ENCODE measurements at places on chromosomes 16 and 17.

DNA sequence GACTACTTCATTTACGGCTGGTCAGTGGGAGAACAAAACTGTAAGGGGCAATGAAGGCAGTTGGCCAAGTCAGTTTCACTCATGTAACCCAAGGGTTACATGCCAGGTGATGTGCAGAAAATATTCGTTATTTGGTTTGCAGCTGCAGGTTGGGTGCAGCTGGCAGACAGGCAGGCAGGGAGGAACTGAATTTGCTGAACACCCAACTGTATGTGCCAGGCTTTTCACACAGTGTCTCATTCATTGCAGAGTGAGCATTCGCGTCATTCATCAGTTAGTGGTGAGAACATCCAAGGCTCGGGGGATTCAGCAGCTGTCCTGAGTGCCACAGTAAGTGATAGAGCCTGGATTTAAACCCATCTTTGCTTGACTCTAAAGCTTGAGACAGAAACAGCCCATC lies 59.7 kb downstream of the ABCC6 start:
- DNase-seq = no peak

GRCh38 chr17:66002812-66003211 lies 189.1 kb downstream of the CEP112 start:
- DNase-seq = no peak

DNA sequence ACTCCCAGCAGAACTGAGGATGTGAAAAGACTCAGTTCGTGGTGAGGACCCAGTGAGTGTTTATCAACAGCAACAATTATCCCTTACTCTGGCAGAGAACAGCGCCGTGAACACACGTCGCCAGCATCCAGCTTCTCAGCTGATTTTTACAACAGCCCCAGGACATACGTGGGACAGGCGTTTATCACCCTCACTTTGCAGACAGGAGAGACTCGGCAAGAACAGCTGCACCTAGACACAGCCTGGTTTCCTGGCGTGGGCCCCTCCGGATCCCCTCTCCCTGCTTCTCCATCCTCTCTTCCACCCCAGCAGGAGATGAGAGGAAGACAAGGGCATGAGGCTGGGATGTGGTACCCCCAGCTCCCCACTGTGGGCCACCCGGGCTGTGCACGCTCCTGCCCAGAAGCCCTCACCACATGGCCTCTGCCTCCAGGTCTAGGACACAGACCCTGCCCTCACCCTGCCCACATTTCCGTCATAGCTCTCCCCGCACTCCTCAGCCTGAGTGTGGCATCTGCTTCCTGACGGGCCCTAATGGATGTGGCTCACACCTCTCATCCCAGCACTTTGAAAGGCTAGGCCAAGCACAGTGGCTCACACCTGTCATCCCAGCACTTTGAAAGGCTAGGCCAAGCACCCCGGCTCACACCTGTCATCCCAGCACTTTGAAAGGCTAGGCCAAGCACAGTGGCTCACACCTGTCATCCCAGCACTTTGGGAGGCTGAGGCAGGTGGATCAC lies 17.5 kb downstream of the ABR start:
- DNase-seq = no peak

GRCh38 chr17:40335620-40336019 lies 26.6 kb downstream of the RARA start:
- DNase-seq = no peak

DNA sequence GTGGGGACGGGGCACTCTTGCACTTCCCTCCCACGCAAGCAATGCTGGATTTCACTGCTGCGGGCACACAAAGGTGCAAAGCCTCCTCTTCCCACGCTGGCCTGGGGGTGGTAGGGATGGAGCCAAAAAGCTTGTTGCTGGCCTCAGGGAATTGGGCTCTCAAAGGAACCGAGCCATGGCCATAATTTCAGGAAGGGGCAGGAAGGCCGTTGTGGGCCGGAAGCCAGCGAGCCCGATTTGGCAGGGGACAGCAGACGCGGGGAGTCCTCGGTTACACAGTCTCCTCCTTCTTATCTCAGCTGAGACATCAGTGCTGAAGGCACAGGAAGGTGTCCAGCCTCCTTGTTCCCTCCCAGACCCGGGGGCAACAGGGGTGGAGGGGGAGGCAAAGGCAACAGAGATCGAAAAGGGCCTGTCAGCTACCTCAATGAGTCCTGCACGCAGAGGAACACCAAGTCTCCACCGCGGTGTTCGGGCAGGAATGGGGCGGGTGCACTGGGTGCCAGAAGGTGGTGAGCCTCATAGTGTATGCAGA lies 59.5 kb downstream of the SLFN11 start:
- peak; percentile 0 for DNase-seq

DNA sequence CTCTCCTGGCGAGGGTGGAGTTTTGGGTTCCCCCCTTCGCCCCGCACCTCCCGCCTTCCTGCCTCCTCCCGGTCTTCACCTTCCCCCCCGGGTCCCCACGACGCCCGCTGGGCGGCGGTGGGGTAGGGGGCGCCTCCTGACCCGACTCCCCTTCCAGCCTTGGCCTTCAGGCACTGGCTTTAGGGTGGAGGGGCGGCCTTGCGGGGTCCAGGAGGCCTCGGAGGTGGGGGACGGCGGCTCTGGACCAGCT lies 2.4 kb downstream of the SLC16A3 start:
- no peak for DNase-seq

DNA sequence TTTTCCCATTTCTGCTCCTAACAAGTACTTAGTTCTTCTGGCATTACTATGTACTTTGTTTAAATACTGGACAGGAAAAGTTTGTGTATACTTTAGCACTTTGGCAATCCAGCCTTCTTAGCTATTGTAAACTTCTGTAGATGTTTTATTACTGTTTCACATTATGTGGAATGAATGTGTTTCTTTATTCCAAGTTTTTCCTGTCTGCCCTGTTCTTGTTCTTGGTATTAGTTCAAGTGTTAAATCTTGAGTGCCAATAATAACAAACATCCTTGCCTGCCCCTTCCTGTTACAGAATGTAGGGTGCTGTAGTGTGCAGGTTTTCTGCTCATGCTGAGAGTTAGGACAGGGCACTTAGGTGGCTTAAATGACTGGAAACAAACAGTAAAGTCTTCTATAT lies 7.3 kb upstream of the CAPNS2 start:
- DNase-seq = peak; percentile 13

DNA sequence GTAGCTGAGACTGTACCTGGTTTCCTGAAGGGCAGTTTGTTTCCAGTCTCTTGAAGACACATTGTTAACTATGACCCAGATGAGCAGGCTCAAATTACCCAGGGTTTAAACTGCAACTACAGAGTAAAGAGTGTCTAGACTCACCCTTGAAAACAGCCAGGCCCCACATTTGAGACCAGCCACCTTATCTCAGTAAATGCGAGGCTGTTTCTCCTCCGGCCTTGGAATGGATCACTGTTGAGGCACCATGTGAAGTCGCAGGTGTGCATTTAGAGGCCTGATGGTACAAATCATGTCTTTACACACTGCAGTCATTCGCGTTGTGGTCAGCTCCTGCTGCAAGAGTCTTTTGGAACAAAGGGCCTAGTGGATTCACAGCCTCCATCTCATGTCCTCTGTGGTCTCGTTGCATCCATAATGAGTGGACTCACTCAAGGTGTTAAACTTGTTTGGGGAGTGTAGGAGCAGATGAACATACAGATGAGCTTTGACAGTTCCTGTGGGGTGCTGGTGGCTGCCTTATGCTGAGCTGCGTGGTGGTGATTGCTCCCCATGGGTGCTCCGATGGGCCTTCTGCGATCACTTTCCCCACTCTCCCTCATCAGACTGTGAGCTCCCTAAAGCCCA lies 18.5 kb upstream of the N4BP1 start:
- no peak for DNase-seq

DNA sequence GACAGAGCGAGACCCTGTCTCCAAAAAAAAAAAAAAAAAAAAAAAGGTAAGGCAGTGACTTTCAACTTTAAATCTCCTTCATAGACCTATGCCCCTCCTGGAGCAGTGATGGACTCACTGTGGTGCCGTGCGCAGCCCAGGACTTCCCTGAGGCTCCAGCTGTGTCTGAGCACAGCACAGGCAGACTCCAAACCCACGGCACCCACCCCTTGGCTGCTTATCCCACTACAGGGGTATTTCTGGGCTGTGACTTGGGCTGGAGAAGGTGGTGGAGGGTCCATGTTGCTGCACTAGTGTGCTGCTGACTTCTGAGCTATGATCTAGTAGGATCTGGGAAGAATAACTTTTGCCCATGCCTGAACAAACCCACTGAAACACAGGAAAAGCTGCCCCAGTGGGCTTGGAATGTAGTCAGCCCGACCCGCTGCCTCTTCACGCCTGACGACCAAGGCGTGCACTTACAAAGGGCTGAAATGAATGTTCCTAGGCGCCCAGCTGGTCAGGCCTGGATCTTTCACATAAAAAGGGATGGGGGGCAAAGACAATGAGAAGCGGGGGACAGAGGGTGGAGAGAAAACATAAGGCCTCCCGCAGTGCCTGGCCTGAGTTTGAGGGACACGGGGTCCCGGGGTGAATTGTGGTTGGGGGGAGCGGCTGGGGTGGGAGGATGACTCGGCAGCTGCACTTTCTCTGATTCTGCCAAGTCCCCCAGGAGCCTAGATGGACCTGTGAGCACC lies 83.0 kb downstream of the IRF8 start:
- DNase-seq = no peak

- no peak for DNase-seq
Observed at GRCh38 chr17:40150276-40150675, 9.9 kb downstream of the CASC3 start.

DNA sequence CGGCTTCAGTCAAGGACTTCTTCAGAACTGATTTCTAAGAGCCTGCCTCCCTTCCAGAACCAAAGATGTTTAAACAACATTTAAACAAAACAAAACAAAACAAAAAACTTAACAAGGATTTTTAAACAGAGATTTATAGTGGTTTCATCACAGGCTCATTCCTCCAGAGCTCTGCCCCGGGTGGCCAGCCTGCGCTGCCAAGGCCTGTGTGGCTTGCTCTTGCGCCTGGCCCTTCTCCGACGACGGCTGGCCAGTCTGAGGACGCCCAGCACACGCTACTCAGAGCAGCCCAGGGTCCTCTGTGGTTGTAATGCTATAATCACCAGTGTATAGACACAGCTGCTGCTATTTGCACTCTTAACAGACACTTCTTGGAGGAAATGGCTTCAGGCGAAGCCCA lies 307.2 kb upstream of the MYOCD start:
- no peak for DNase-seq

GRCh38 chr16:81861915-81862314 lies 82.8 kb downstream of the PLCG2 start:
- DNase-seq = no peak

DNA sequence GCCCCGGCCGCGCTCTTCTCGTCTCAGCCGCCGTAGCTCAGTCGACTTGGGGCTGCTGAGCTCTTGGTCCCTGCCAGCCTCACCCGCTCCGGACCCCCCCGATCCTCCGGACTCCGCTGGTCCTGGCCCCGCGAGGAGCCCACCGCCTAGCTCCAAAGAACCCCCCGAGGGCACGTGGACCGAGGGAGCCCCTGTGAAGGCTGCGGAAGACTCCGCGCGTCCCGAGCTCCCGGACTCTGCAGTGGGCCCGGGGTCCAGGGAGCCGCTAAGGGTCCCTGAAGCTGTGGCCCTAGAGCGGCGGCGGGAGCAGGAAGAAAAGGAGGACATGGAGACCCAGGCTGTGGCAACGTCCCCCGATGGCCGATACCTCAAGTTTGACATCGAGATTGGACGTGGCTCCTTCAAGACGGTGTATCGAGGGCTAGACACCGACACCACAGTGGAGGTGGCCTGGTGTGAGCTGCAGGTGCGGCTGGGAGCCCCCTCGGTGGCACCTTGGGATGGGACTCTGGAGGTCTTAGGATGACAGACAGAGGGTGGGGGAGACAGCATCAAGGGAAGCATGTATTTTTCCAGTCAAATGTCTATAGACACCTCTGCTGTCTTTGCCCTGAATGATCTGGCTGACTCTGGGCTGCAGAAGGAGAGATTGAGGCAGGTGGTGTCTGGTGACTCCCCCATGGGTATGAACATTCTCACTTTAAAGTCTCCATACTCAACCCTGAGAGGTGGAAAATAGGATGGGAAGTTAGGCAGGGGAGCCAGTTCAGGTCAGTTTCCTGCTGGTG lies 635 bp downstream of the WNK4 start:
- DNase-seq = peak; percentile 60

DNA sequence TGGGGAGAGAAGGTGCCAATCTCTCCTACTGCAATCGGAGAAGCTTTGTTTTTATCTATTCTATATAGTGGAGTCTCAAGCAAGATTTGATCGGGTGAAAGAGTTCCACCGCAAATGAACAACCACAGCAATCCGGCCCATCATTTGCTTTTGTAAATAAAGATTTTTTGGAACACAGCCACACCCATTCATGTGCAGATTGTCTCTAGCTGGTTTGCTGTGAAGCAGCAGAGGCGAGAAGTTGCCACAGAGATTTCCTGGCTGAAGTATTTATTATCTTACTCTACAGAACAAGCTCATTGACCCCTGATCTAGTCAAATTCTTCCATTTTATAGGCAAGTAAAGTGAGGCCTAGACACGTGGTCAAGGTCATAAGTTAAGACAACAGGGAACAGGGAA lies 195.5 kb upstream of the TNRC6C start:
- DNase-seq = no peak

DNA sequence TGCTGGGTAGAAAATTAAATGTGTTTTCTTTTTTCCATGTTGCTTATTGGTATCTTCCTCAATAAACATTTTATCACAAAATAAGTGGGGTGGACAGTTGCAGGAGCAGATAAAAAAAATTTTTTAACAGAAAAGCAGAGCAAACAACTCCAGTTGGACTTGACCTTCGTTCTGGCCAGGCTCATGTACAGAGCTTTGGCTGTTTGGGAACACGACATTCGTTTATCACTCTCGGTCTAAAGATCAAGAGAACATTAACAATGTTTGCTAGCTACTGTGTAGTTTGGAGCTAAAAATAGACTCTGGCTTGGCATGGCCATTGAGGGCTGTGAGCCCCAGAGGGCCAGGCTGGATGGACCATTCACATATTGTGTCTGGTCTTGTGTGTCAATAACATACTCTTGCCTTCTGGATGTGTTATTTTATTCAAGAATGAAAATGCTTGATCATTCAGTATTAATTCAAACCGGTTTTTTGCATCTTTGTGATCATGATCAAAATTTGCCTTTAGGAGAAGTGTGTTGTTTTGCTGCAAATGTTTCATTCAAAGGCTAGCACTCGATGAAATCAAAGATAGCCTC lies 56.6 kb downstream of the TMEM186 start:
- no peak for DNase-seq

DNA sequence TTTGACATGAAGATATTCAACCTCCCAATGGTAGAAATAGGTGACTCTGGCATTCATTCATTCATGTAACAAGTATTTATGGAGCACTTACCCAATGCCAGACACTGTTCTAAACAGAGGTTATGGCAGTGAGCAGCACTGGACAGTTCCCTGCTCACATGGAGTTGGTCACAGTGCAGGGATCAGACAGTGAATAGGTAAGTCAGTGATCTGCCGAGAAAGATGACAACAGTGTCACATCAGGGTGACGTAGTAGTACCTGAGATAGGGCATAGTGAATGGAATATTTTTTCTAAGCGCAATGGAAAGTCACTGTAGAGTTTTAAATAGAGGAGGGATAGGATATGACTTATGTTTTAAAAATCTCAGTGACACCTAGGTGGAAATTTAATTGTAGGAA lies 791.4 kb upstream of the RBFOX1 start:
- DNase-seq = no peak

DNA sequence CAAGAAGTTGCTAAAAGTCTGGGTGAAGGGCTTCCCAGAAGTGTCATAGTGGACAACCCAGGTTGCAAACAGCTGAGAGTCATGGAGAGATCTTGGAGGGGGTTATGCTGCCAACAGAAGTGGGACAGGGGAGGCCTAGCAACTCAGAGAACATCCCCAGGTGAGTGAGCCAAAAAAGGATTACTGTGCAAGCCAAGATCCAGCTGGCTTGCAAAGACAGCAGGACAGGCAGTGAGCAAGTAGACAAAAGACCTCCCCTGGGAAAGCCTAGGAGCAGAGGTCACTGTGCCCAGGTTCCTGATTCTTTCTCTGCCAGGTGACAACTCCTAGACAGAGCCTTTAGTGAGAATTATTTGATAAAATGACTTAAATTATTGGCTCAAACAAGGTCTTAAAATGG lies 9.5 kb upstream of the LONP2 start:
- no peak for DNase-seq

All from GM23248 (cell line).